ENCODE measurements at places on chromosomes 16 and 17.

DNA sequence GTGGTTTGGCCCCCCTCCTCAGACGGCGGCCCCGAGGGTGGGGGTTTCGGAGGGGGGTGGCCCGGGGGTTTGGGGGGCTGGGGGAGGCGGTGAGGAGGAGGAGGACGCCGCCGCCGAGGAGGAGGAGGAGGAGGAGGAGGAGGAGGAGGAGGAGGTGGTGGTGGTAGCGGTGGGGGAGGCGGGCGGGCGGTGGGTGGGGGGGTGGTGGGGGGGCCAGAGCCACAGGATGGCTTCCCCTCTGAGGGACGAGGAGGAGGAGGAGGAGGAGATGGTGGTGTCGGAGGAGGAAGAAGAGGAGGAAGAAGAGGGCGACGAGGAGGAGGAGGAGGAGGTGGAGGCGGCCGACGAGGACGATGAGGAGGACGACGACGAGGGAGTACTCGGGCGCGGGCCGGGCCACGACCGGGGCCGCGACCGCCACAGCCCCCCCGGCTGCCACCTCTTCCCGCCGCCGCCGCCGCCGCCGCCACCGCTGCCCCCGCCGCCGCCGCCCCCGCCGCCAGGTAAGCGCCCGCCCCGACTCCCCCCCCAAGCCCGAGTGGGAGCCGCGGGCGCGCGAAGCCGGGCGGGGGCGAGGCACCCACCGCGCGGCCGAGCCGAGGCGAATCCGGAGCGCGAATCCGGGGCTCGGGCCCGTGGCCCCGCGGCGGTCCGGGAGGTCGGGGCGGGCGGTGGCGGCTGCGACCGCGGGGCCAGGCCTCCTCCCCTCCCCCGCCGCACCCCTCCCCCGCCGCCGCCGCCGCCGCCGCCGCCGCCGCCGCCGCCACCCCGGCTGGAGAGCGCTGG lies 3.8 kb upstream of the CHD3 start:
- DNase-seq = no peak

- no peak for DNase-seq
These were observed 15.8 kb upstream of the MYO15B start for GRCh38 chr17:75571885-75572215.

GRCh38 chr16:81337097-81337496 lies 22.3 kb downstream of the GAN start:
- no peak for DNase-seq

- DNase-seq = peak; percentile 84
These were observed 6.4 kb upstream of the GRN start for GRCh38 chr17:44338702-44339101.

GRCh38 chr17:57726213-57726790 lies 18.8 kb downstream of the CCDC182 start:
- DNase-seq = no peak

DNA sequence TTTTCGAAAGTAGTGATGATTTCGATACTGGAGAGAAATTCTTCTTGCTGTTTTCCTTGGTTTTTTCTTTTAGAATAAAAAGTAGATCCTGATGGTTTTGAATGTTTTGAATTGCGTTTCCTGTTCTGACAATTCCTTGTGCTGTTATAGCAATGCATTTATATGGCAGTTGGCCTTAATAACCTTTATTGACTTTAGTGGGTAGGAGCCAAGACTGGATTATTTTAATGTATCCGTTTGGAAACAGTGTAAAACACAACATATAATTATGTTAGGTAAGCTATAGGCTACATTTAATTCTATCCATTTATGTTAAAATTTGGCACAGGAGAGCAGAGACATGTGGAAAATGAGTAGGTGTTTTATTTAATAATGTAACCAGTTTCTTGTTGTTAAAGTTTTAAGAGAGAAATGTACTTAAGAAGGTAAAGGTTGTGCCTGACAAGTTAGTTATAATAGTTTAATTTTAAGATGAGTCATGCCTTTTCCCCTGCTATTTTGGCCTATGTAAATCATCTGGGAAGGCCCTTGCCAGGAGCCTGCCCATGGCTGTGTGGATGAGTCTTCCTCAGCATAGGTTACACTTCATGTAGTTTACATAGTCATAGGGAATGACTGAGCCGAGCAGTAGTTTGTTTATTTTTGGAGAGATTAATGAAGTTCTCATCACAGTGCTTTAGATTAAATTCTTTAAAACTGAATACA lies 189.9 kb downstream of the FTO start:
- no peak for DNase-seq
